Smooth muscle cell of the brain vasculature (primary cell): ENCODE measurements at places on chromosomes 12 and 14.

DNA sequence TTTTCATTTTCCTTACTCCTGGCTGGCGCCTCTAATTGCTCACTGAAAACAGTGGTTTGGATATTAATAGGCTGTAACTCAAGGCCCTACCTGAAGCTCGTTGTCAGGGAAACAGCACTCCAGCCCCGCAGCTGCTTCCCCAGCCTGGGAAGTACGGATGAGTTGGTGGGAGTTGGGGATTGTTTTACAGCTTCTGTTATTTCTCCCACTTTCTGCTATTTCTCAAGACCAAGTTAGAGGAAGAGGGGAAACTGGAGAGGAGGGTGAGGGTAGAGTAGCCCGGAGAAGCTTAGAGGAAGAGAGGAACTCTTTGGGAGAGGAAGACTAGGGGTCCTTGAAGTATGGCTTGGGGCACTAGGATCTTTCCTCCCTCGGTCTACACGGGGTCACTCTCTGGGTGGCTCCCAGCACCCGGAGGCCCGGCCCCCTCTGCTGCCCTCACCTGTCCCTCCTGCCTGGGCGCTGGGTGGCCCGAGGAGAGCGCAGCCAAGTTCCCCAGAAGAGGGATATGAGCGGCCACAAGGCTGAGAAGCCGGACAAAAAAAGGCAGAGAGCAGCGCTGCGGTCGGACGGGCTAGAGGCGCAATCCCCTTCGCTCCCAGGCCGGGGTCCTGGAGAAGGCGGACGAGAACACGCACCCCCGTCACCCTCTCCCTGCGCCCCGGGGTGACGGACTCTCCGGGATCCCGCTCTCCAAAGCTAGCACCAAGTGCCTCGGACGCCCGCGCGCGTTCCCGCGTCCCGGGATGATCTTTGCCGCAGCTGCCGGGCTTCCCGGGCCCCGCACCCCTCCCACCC, 671 bp downstream of the SPTB start:
- no peak for DNase-seq

GRCh38 chr14:92460541-92460915, 53.1 kb upstream of the RIN3 start:
- DNase-seq = no peak

- no peak for DNase-seq
These were observed 838.2 kb upstream of the MGAT4C start for GRCh38 chr12:87094356-87094755.

GRCh38 chr12:76080017-76080728, 4.3 kb downstream of the NAP1L1 start:
- no peak for DNase-seq

- no peak for DNase-seq
These were observed 71.9 kb upstream of the METAP2 start for GRCh38 chr12:95402096-95402495.

DNA sequence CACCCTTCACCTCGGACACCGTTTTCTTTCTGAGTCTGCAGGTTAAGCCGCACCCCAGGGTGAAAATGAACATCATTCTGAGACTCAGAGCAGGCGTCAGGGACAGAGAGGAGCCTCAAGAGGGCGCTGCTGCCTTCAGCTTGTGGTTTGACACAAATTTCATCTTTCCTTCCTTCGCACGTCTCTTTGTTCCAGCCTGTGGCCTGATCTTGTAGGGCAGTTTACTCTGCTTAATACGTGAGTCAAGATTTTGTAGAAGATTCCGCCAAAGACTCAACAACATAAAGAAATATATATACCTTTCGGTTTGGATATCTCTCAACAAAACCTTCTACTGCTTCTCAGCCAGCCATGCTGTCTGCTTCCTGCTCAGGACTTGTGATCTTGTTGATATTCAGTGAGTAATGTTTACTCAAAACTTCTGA, 329.3 kb upstream of the OR4E1 start:
- no peak for DNase-seq

DNA sequence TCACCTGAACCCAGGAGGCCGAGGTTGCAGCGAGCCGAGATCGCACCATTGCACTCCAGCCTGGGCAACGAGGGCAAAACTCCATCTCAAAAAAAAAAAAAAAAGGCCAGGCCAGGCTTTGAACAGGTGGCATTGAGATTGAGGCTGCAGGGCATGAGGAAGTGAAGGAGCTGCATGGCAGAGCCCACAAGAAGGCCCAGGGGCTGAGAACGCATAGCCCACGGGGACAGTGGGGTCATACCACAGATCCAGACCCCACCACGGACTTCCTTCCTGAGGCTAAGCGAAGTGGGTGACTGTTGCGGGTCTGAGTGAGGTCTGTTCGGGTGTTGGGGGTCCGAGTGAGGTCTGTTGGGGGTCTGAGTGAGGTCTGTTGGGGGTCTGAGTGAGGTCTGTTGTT, 7.8 kb downstream of the JAG2 start:
- DNase-seq = no peak

GRCh38 chr12:121600702-121601336, 20.0 kb upstream of the KDM2B start:
- DNase-seq = no peak

GRCh38 chr14:67515386-67516079, 17.6 kb upstream of the PLEKHH1 start:
- no peak for DNase-seq
